ENCODE measurements at places on chromosomes 5 and 9. TPM values are rescaled to one million over a fixed set of nuclear protein-coding genes. Genes with fewer than 3 reads are reported as not detected.

Gene TSTD2
- 7.8 TPM for total RNA-seq

Gene CCDC127
- 3.6 TPM for total RNA-seq

Gene ZNF474
- 1.1 TPM for total RNA-seq

Gene SLC23A1
- total RNA-seq = not detected
